ENCODE measurements at places on chromosomes 11 and 22.

DNA sequence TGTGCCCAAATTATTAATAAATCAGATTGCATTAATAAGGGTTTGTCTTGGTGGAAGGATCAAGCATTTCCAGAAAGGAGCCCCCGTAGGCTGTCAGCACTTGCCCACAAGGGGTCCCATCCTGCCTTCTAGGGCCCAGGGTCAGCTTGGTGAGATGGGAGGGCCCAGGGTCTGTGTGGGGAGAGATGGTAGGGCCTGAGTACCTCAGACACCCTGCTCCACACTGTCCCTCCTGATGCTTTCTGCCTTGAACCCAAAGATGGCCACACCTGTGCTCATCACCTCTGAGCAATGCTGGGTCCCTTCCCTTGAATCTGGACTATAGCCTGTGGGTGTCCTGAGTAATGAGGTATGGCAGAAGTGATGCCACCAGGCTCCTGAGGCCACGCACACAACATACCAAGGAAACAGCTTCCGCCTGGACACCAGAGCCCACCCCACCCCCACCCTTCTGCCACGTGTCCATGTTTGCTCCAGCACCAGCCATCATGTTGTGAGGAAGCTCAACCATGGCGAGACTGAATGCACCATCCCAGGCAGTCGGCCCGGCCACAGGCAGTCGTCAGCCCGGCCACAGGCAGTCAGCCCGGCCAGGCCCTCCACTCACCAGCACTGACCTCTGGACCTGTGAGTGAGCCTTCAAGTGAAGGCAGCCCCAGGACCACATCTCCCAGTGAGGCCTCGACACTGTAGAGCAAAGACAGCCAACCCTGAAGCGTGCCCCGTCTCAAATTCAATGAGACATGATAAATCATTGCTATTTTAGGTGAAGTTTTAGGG is 6.8 kb downstream of the BET1L start:
- no peak for DNase-seq

GRCh38 chr22:41827671-41828070 is 5.2 kb upstream of the SREBF2 start:
- DNase-seq: no peak

- DNase-seq: no peak
Measured at GRCh38 chr11:101881586-101881985, 33.2 kb upstream of the CEP126 start.

- DNase-seq: no peak
Measured at GRCh38 chr11:9600166-9600565, 26.7 kb downstream of the WEE1 start.

DNA sequence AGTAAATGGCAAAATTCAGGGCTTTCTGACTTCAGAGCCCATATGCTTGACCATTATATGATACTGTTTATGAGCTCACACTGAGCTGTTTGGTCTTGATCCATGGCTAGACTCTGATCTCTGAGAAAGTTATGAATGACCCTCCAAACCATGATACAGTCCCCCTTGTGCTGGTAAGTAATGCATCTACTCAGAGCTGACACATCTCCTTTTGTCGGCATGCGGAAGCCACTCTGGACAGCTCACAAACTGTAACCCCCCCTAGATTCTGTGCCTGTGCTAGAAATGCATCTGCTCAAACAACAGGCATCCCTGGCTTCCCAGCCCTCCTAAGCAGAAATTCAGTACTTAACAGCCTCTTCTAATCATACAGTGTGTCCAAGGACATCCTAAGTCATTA is 150.8 kb upstream of the RAG2 start:
- DNase-seq: no peak

- DNase-seq: no peak
Measured at GRCh38 chr11:112997857-112998466, 36.7 kb downstream of the NCAM1 start.

DNA sequence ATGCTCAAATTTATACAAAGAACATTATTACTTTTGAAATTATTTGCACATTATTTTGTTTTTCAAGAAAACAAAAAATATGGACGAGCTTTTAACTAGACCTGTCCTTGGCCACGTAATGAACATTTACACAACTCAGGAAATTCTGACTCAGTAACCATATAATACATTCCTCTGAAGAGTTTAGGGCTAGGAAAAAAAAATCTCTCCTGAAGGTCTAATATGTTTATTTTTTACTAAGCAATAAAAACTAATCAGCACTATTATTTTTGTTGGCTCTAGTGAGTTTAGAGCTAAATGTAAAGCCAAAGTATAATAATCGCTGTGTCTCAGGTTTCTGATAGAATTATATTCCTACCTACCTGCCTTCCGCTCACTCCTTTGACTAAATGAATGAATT is 187.5 kb downstream of the SWAP70 start:
- no peak for DNase-seq

DNA sequence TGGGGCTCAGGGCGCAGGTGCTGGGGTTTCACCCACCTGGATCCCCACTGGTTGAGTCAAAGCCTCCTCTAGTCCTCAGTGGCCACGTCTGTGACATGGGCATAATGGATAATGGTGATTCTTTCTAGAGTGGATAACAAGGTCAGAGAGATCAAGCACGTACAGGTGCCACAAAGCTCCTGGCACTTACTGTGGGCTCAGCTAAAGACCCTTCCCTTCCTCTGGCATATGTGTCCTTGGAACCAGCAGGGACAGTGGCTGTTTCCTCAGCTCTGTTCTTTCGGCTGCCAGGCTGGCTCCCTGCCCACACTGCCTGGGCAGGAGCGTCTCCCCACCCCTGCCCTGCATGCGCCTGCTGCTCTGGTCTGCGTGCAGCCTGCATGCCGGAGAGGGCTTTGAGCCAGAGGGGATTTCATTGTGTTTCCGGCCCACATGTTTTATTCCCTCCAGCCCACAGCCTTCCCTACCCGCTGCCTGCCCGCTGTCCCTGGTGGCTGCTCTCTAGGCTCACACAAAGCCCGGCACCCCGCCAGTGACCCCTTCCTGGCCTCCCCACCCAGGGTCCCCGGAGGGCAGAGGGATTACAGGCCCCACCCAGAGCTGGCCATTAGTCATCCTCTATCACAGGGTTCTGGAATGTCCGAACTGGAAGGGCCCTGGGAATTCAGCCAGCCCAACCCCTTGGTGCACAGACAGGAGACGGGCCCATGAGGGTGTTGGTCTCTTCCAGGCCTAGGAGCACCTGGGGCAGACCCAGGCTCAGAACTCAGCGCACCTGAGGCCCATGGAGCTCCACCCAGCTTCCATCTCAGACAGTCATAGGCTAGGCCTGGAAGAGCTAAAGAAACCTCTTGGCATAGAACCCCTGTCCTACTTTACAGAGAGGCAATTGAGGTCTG is 55.3 kb upstream of the GCAT start:
- no peak for DNase-seq

DNA sequence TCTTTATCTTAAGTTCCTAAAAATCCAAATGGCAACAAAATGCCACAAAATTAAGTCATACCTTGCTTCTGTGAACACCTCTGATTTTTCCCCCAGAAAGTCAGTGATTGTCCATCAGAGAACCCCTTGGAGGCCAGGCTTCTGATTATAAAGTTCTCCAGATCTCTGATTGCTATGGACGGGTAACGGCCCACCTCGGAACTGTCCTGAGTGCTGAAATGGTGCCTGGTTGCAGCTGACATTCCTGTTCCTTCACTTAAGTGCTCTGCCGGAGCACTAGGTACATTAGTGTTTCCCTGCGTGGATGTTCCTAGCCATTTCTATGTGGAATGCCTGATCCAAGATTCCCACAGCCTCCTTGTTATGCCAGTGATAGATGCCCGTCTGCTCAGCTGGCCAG is 85.0 kb downstream of the CHST1 start:
- DNase-seq: no peak

GRCh38 chr11:110891411-110891810 is 179.2 kb upstream of the ARHGAP20 start:
- no peak for DNase-seq
